ENCODE measurements at places on chromosomes 5 and 9. TPM values are rescaled to one million over a fixed set of nuclear protein-coding genes. Genes with fewer than 3 reads are reported as not detected.

The CFAP157 gene
- 0.11 TPM for total RNA-seq

The ACSL6 gene
- 3.3 TPM for total RNA-seq

The C9orf152 gene
- total RNA-seq: not detected

The C9orf153 gene
- total RNA-seq: 0.40 TPM

The KIAA1958 gene
- total RNA-seq: 14.9 TPM

The DAB2IP gene
- total RNA-seq: 1.5 TPM

The GRM6 gene
- total RNA-seq: not detected

The TXNDC15 gene
- total RNA-seq: 26.7 TPM

The KIF12 gene
- total RNA-seq: not detected

The DND1 gene
- total RNA-seq: 2.9 TPM
